Adipocyte (in vitro differentiated cells): ENCODE measurements at places on chromosomes 11 and 22.
A peak's percentile ranks its signal among the peaks of the same experiment; 100 is the strongest.

GRCh38 chr11:79439410-79439885 lies 1.4 kb downstream of the TENM4 start:
- peak; percentile 15 for DNase-seq

GRCh38 chr11:66868726-66869566 lies 12.1 kb downstream of the LRFN4 start:
- no peak for DNase-seq

DNA sequence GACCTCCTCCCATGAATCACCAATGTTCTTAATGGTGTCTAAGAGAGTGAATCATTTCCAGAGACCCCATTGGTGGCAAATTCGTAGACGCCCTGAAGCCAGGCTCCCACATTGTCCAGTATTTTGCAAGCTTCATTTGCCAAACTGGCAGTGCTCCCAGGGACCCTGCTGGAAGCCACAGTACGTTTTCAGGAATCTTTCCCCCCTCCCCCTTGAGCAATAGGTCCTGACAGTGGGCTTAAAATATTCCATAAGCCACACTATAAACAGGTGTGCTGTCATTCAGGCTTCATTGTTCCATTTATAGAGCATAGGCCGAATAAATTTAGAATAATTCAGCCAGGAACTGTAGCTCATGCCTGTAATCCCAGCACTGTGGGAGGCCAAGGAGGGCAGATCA lies 125.3 kb downstream of the MORC2 start:
- no peak for DNase-seq

GRCh38 chr11:17004486-17005148 lies 9.6 kb downstream of the PLEKHA7 start:
- DNase-seq: no peak

GRCh38 chr11:116852261-116853031 lies 15.0 kb upstream of the APOA1 start:
- peak; percentile 19 for DNase-seq

GRCh38 chr11:97351939-97352338 lies 962.1 kb downstream of the JRKL start:
- DNase-seq: peak; percentile 31

DNA sequence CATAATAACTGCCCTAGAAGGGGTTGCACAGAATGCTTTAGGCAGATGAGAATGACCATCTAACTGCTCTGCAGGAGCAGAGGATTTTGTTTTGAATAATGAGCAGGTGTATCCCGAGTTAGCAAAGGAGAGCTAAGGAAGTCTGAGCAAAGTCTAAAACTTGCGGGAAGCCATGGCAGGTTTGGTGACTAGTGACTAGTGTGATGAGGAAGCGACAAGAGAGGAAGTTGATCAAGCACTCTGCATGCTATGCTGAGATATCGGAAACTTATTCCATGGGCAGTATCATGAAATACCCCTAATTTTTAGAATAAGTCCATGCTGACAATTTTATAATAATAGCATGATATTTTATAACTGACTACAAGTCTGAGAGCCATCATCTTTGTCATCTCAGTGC lies 12.9 kb downstream of the OLFML1 start:
- DNase-seq: no peak

GRCh38 chr11:61004180-61004611 lies 32.7 kb downstream of the CD6 start:
- DNase-seq: peak; percentile 23
